ENCODE measurements at places on chromosomes 12 and 14.

DNA sequence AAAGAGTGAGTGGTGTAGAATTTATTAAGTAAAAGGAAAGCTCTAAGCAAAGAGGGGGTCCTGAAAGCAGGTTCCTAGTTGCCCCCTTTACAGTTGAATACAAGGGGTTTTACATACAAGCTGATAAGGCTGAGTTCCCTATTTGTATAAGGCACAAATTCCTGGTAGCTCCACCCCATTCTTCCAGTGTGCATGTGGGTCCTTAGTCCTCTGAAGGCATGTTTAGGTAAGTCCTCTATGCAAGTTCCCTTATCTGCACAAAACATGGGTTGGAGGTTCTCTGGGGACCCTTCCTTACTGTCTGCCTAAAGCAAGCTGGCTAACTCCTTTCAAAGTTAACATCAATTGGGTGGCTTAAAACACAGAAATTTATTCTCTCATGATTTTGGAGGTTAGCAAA, 2.9 kb upstream of the FAR2 start:
- H3K4me1 ChIP-seq: peaks cover 8% of the 10 kb centered on the region
- no peaks in the 10 kb centered on the region for H3K27me3 ChIP-seq
- H3K4me3 ChIP-seq: no peak overlapping the region
- no peak for DNase-seq

- H3K36me3 ChIP-seq: no peaks in the 10 kb centered on the region
- H3K27ac ChIP-seq: no peak overlapping the region
- no peak overlapping the region for H3K4me3 ChIP-seq
- H3K4me1 ChIP-seq: no peaks in the 10 kb centered on the region
- H3K27me3 ChIP-seq: no peaks in the 10 kb centered on the region
- DNase-seq: no peak
Measured at GRCh38 chr12:26327975-26328644, 132.7 kb downstream of the SSPN start.

- H3K27me3 ChIP-seq: no peaks in the 10 kb centered on the region
- H3K4me3 ChIP-seq: no peak overlapping the region
- no peaks in the 10 kb centered on the region for H3K36me3 ChIP-seq
- no peaks in the 10 kb centered on the region for H3K4me1 ChIP-seq
- no peak for DNase-seq
Measured at GRCh38 chr14:98259881-98260280, 1012.1 kb downstream of the BCL11B start.

- H3K27me3 ChIP-seq: no peaks in the 10 kb centered on the region
- DNase-seq: no peak
- H3K36me3 ChIP-seq: no peaks in the 10 kb centered on the region
Measured at GRCh38 chr12:67634303-67634761, 14.2 kb upstream of the DYRK2 start.

DNA sequence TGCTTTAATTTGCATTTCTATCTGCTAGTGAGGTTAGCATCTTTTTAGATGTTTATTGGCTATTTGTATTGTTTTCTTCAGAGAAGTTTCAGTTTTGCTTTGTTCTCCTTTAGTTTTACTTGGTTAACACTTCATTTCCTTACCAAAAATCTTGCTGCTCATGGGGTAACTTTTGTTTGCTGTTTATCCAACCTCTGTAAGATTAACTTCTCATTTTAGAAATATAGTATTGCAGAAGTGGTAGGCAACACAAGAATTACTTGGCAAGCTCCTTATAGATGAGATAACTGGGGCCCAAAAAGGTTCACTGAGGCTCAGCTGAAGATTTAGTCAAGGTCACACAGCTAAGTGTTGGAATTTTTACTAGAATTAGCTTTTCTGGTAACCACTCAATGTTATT, 40.5 kb downstream of the ALKBH1 start:
- H3K36me3 ChIP-seq: no peaks in the 10 kb centered on the region
- H3K4me3 ChIP-seq: no peak overlapping the region
- H3K4me1 ChIP-seq: no peaks in the 10 kb centered on the region
- H3K27me3 ChIP-seq: no peaks in the 10 kb centered on the region
- DNase-seq: no peak
- H3K27ac ChIP-seq: no peak overlapping the region

- no peaks in the 10 kb centered on the region for H3K27me3 ChIP-seq
- H3K36me3 ChIP-seq: no peaks in the 10 kb centered on the region
- H3K4me1 ChIP-seq: no peaks in the 10 kb centered on the region
- no peak overlapping the region for H3K4me3 ChIP-seq
Measured at GRCh38 chr14:66403183-66403582, 83.0 kb upstream of the CCDC196 start.

GRCh38 chr14:74735125-74735524, 22.2 kb downstream of the FCF1 start:
- DNase-seq: no peak
- no peak overlapping the region for H3K4me3 ChIP-seq
- H3K27ac ChIP-seq: no peak overlapping the region
- H3K27me3 ChIP-seq: no peaks in the 10 kb centered on the region
- peaks cover 45% of the 10 kb centered on the region for H3K36me3 ChIP-seq

DNA sequence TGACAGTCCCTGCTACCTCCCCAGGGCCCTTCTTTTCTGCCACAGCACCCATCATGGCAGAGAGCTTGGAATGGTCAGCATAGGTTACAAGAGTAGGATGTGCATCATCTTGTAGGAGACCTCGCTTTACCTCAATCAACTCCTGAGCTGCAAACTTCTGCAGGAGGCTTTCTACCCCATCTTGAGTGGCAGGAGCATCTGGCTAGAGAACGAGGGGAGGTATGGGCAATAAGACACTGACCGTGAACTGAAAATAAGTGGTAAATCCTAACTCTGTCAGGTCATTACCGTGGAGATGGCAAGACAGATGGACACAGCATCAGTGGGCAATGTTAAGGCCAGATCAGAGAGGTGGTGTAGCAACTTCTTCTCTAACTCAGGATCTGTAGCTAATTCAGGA, 7.8 kb downstream of the METTL3 start:
- DNase-seq: no peak
- H3K4me3 ChIP-seq: no peak overlapping the region
- no peak overlapping the region for H3K27ac ChIP-seq
- H3K4me1 ChIP-seq: peaks cover 4% of the 10 kb centered on the region

- no peak for DNase-seq
- no peak overlapping the region for H3K4me3 ChIP-seq
- no peaks in the 10 kb centered on the region for H3K4me1 ChIP-seq
- H3K27ac ChIP-seq: no peak overlapping the region
Measured at GRCh38 chr14:37035401-37035800, 137.0 kb downstream of the SLC25A21 start.

- no peak for DNase-seq
- H3K4me1 ChIP-seq: no peaks in the 10 kb centered on the region
- no peak overlapping the region for H3K27ac ChIP-seq
Measured at GRCh38 chr14:69423279-69423678, 24.8 kb downstream of the SLC39A9 start.

DNA sequence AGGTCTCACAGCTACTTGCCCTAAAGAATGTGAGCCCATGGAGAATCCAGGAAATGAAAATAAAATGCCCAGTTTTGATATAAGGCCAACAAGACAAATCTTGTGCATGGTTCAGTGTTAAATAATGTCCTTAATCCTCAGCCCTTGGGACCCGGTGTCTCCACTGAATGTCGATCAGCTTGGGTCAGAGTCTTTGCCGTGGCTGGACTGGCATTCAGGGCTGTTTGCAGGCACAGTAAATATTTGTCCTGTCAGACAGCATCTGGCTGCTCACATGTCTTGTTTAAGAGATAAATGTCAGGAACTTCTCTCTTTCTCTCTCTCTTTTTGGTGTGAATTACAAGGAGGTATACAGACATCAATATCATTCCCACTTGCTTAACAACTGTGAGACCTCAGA, 452.5 kb downstream of the FUT8 start:
- peaks cover 19% of the 10 kb centered on the region for H3K4me1 ChIP-seq
- H3K27ac ChIP-seq: no peak overlapping the region
- no peaks in the 10 kb centered on the region for H3K36me3 ChIP-seq
- H3K27me3 ChIP-seq: no peaks in the 10 kb centered on the region
- no peak for DNase-seq

- H3K36me3 ChIP-seq: no peaks in the 10 kb centered on the region
- no peak overlapping the region for H3K27ac ChIP-seq
- no peaks in the 10 kb centered on the region for H3K27me3 ChIP-seq
- DNase-seq: no peak
Measured at GRCh38 chr12:66803930-66804329, 125.1 kb upstream of the GRIP1 start.

DNA sequence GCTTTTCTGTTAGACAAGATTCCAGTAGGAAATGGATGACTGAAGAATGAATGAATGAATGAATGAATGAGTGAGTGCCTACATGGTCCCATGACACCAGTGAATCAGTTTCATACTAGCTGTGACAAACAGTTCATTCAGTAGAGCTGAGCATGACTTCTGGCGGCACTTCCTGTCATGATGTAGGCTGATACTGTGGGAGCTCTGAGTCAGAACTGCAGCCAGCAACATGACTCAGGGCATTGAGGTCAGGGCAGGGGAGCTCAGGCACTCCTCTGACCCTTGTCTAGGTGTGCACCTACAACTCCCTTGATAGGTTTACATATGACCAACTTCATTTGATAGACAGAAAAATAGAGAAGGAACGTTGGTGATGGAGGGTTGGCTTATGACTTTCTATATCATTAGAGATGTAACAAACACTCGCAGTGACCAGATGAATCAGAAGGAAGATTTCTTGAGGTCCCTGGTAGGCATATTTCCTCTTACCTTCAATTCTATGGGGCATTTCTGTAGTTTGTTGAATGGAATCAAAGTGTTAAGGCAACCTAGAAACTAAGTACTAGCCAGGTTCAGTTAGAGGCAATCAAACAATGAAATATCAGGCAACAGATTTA, 139.3 kb upstream of the ARHGAP5 start:
- peaks cover 2% of the 10 kb centered on the region for H3K4me1 ChIP-seq
- H3K27ac ChIP-seq: no peak overlapping the region
- no peak overlapping the region for H3K4me3 ChIP-seq

- no peak overlapping the region for H3K4me3 ChIP-seq
- H3K27ac ChIP-seq: no peak overlapping the region
- DNase-seq: no peak
- H3K27me3 ChIP-seq: no peaks in the 10 kb centered on the region
- H3K36me3 ChIP-seq: no peaks in the 10 kb centered on the region
Measured at GRCh38 chr12:90829044-90829443, 125.9 kb downstream of the CCER1 start.

GRCh38 chr12:22271023-22271422, 63.5 kb downstream of the ST8SIA1 start:
- H3K27ac ChIP-seq: no peak overlapping the region
- no peak overlapping the region for H3K4me3 ChIP-seq
- no peak for DNase-seq
- H3K36me3 ChIP-seq: no peaks in the 10 kb centered on the region
